ENCODE measurements at places on chromosomes 1 and 21. TPM values are rescaled to one million over a fixed set of nuclear protein-coding genes. Genes with fewer than 3 reads are reported as not detected.

DDAH1 gene
- total RNA-seq = 94.2 TPM

HSD11B1 gene
- 45.4 TPM for total RNA-seq

TNN gene
- not detected for total RNA-seq

FAM43B gene
- 0.08 TPM for total RNA-seq

ZNF695 gene
- total RNA-seq = 10.9 TPM

HTR1D gene
- 9.1 TPM for total RNA-seq

GJA8 gene
- not detected for total RNA-seq

RPRD2 gene
- 8.7 TPM for total RNA-seq

OLFML3 gene
- 4.0 TPM for total RNA-seq

ASAP3 gene
- total RNA-seq = 1.7 TPM

MARK1 gene
- 2.0 TPM for total RNA-seq

RXRG gene
- total RNA-seq = not detected

CEP85 gene
- 18.3 TPM for total RNA-seq

RHBG gene
- total RNA-seq = not detected

SRSF4 gene
- total RNA-seq = 60.9 TPM

OR2M3 gene
- total RNA-seq = not detected

- DNase-seq = no peak
These were observed 418.8 kb downstream of the SIPA1L2 start for GRCh38 chr1:232211149-232211548.

- DNase-seq = peak; percentile 96
These were observed 119.2 kb downstream of the SMYD2 start for GRCh38 chr1:214400131-214400530.

GRCh38 chr1:201452866-201453265 is 16.1 kb downstream of the PHLDA3 start:
- no peak for DNase-seq

- DNase-seq = no peak
These were observed 216.9 kb downstream of the MATN1 start for GRCh38 chr1:30506291-30507015.

DNA sequence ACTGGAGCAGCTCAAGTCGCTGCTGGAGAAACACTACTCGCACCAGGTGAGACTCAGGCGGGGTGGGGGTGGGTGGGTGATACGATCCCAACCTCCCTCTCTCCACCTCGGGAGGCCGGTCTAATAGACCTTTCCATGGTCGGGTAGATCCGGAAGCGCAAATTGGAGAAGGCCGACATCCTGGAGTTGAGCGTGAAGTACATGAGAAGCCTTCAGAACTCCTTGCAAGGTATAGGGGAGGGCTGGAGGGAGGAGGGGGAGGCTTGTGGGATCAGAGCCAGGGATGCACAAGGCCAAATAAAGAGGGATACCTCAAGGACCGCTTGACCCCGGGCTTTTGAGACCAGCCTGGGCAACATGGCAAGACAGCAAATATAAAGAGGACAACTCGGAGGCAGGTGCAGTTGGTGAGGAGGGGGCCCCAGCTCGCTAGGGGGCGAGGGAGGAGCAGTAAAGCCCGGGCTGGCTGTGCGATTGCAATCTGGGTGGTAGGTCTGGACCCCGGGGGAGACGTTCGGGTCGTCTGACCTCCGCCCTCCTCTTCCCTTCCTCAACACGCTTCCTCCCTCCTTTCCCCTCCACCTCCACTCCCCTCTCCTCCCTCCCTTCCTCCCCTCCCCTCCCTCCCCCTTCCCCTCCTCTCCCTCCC is 546 bp downstream of the HES3 start:
- no peak for DNase-seq

GRCh38 chr1:22801761-22802160 is 91.1 kb downstream of the EPHB2 start:
- DNase-seq = no peak

DNA sequence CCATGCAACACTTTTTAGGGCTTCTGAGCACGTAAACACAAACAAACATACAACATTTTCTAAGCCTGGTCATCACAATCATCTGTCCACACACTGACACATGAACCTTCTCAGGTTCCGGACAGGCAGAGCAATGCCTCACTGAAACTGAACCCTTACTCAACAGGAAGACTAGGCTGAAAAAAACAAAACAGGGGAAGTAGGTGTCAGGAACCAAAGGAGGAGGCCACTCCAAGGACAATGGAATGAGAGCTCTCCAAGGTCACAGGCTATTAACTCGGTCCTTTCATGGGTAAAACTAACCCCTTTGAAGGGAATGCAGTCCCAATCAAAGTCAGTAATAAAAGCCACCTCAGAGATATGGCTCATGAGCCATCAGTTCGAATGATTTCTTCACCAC is 76.6 kb downstream of the FAM78B start:
- no peak for DNase-seq

- no peak for DNase-seq
These were observed 20.1 kb downstream of the WDR4 start for GRCh38 chr21:42858957-42859890.

DNA sequence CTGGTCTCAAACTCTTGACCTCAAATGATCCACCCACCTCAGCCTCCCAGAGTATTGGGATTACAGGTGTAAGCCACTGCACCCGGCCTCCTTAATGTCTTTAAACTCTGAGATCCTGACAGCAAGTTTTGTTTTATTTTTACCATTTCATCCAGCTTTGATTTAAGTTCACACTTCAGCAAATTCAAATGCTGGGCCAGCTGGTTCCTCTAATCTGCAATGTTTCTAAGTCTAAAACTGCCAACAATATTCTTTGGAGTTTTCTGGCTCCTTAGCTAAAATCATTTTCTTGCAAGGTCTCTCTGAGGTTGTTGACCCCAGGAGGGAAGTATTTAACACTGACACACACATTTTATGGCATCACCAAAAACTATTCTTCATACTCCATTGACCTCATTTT is 72.0 kb upstream of the COL24A1 start:
- no peak for DNase-seq

- DNase-seq = no peak
These were observed 28.9 kb downstream of the RUNX3 start for GRCh38 chr1:24900985-24901781.

GRCh38 chr1:228256626-228257375 is 49.0 kb downstream of the OBSCN start:
- DNase-seq = no peak

- DNase-seq = no peak
These were observed 55.8 kb upstream of the ZNF326 start for GRCh38 chr1:89939059-89939570.

DNA sequence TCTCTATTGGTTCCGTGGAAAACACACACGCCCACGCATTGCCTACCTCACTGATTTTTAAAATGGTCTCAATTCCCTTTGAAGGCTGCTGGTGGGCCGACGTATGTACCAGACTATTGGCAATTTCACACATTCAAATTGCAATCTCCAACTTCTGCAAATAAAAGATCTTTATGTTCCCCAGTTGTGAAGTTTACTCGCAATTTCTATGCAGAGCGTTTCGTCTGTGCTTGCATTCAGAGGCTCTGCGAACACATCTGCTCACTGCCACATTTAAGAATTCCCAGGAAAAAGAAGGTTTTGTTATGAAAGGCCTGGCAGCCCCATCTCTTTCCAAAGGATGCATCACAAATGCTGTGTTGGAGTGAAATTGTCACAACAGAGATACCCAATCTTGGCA is 288.0 kb upstream of the KAZN start:
- DNase-seq = no peak

DNA sequence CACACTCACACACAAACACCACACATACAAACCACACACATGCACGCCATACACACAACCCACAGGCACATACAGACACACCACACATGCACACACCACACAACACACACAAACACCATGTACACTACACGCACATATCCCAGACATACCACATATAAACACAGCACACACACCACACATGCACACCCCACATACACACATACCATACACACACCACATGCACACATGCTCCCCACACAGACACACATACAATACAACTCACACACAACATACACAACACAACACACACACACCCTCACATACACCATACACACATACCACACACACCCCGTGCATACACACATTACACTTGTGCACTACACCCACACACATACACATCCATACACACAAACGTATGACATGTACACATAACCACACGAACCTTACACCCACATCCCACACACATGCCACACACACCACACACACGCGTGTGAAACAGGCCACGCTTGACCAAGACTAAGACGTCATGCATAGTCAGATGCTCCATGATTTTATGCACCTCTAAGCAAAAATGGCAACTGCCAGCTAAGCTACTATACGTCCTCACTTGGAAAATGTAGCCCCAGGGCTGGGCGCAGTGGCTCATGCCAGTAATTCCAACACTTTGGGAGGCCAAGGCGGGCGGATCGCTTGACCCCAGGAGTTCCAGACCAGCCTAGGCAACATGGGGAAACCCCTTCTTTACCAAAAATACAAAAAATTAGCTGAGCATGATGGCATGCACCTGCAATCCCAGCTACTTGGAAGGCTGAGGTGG is 77.4 kb upstream of the TMPRSS2 start:
- DNase-seq = no peak

GRCh38 chr21:32249511-32250280 is 29.2 kb downstream of the MIS18A start:
- DNase-seq = no peak

GRCh38 chr1:87174724-87175245 is 153.9 kb upstream of the LMO4 start:
- no peak for DNase-seq

DNA sequence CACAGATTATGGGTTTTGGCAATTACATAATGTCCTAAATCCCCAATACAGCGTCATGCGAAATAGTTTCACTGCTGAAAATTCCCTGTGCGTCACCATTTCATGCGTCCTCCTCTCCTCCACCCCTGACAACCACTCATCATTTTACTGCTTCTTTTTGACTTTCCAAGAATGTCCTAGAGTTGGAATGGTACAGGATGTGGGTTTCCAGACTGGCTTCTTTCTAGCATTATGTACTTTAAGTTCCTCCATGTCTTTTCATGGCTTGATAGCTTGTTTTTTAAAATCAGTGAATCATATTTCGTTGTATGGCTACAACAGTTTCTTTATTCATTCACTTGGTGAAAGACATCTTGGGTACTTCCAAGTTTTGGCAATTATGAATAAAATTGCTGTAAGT is 7.4 kb downstream of the NBPF3 start:
- DNase-seq = no peak

DNA sequence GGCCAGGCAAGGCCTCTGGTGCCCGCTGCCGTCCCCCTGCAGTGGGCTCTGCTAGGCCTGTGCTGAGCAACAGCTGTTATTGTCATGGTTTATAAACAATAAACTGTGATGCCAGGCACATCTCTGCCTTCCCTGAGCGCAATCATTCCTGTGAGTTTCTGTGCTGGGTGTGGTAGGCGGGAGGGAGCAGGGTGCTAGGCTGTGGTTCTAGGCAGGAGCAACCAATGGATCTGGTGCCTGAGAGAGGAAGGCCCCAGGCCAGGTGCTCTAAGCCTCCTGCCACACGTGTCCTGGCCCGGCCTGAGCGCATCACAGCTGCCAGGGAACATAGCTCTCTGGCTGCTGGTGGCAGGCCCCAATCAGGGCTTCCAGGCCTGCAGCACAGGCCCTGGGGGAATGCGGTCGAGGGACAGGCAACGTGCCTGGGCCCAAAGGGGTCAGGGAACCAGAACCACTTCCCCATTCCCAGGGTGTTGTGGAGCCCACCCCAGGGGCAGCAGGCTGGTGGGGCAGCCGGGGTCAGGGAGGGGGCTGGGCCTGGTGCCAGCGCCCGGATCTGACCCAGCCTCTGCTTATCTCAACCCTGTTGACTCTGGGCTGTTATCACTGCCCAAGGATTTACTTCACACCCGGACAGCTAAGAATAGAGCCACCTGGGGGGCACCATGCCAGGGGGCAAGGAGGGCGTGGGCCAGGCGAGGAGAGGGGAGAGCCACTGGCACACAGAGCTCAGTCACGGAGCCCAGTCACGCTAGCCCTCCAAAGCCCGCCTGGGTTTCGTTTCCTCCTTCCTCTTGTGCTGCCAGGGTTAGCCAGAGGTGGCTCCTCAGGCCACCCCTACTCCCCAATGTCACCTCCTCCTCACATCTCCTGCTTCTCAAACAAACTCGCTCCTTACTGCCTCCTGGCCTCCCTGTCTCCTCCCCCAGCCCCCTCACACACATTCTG is 11.5 kb downstream of the TRIM46 start:
- no peak for DNase-seq

- DNase-seq = no peak
These were observed 45.7 kb upstream of the TLR5 start for GRCh38 chr1:223188618-223189356.

- DNase-seq = no peak
These were observed 17.0 kb downstream of the MKNK1 start for GRCh38 chr1:46587069-46587468.

GRCh38 chr1:111424281-111424680 is 3.3 kb downstream of the OVGP1 start:
- no peak for DNase-seq

GRCh38 chr21:34242973-34243372 is 120.8 kb upstream of the KCNE2 start:
- no peak for DNase-seq

DNA sequence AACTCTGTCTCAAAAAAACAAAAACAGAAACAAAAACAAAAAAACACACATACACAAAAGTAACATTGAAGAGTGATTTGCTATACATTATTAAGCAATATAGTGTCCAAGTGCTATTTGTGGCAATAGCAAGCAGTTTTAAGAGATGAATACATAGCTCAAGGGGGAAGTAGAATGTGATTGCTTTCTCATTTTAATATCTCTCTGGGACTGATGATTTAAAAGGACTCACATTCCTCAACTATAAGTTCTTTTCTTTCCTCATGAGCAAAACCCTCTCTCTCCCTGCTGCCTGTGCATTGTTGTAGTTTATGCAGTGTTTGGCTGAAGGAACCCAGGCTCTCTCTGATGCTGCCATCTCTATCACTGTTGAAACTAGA is 47.0 kb upstream of the CSF1 start:
- DNase-seq = no peak

GRCh38 chr1:111631502-111631901 is 11.9 kb downstream of the RAP1A start:
- DNase-seq = no peak

- no peak for DNase-seq
These were observed 39.5 kb downstream of the ATF6 start for GRCh38 chr1:161805399-161806197.

- no peak for DNase-seq
These were observed 65.1 kb upstream of the ARHGAP29 start for GRCh38 chr1:94302497-94302896.

GRCh38 chr1:110749960-110750359 is 75.2 kb upstream of the KCNA3 start:
- DNase-seq = no peak

DNA sequence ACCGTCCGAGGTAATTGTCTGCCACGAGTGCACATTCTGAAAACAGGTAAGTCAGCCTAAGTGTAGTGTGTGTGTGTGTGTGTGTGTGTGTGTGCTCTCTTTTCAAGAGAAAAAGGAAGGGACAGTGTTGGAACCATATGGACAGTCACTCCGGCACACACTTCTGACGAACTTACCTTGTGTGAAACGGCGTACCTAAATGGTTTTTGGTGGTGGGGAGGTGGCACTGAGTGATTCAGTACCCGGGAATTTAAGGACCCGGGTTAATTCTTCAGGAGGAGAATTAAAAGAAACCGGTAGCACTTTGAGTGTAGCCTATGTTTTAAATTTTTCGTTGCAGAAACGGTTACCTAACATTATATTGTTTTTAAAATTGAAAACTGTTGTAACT is 286 bp downstream of the ODR4 start:
- DNase-seq = no peak

- no peak for DNase-seq
These were observed 67.5 kb downstream of the TRIM11 start for GRCh38 chr1:228339059-228339704.

All from HT1080 (cell line).